ENCODE measurements at places on chromosomes 6 and 20.

DNA sequence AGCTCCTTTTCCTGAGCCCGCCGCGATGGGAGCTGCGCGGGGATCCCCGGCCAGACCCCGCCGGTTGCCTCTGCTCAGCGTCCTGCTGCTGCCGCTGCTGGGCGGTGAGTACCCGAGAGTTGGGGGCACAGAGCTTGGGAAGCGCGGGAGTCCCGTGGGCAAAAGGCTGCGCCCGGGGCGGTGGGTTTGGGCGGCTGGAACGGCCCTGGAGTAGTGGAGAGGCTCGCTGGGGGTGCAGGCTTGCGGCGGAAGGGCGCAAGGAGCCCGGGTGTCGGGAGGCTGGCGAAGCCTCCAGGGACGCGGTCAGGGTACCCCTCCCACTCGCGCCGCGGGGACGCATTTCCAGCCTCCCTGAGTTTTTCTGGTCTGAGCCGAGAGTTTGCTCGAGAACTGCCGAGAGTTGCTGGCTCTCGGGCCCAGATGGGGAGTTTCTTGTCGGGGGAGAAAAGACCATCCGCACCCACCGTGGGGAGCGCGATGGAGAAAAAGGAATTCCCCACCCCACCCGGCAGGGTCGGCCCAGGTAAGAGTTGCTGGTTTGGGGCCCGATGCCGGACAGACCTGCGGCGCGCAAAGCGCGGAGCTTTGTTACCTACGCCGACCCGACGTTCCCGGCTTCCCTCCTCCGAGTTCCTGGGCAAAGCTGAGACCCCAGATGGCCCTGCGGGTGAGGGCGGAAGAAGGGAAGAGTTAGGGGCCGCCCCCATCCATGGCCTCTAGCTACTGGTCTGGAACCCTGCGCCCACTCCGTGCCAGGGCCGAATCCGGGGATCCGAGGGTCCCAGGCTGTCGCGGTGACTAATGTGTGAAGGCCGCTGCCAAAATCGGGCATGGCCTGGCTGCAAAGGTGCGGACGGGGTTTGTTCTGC, 584 bp downstream of the PTK7 start:
- DNase-seq = no peak

GRCh38 chr6:135196739-135197510, 15.8 kb downstream of the MYB start:
- no peak for DNase-seq

GRCh38 chr6:52144196-52145076, 41.7 kb upstream of the IL17A start:
- DNase-seq = no peak

- DNase-seq = no peak
These were observed 83.2 kb upstream of the PAX1 start for GRCh38 chr20:21622097-21622857.

DNA sequence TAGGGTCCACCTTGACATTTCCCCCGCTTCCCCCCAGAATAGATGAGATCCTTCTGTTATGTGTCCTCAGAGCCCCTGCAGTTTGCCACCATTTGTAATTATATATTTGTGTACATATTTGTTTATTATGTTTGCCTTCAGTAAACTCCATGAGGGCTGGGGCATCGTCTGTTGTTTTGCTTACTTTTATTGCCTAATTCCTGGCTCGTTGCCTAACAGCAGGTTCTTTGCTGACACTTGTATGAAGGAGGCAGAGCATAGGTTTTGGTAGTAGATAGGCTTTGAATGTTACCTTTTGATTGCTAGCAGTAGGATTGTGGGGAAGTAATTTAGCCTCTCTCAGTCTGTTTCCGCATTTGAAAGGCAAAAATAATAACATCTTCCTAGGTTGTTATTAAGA, 9.9 kb downstream of the MAP3K4 start:
- DNase-seq = no peak

DNA sequence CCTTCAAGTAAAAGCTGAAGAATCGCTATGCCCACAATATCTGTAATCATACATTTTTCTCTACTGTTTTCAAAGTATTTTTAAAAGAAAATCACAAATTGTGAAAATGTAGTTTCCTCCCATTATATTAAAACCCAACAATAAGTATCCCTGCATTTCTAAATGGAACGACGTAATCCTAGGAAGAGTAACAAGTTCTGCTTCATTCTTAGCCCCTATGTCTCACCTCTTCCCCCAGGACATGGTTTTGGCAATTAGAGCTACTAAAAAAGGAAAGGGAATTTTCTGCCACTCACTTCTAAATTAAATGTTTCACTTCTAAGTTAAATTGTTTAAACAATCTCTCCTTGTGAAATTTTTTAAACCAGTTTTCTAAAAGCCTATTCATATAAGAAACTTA, 47.4 kb downstream of the TBPL1 start:
- no peak for DNase-seq

GRCh38 chr6:141764388-141764787, 368.3 kb upstream of the GJE1 start:
- DNase-seq = no peak

GRCh38 chr6:150008588-150008987, 16.7 kb downstream of the RAET1L start:
- DNase-seq = no peak

- DNase-seq = no peak
These were observed 1.7 kb upstream of the MYO6 start for GRCh38 chr6:75747152-75747992.

GRCh38 chr6:54285595-54285994, 22.6 kb upstream of the TINAG start:
- DNase-seq = no peak

DNA sequence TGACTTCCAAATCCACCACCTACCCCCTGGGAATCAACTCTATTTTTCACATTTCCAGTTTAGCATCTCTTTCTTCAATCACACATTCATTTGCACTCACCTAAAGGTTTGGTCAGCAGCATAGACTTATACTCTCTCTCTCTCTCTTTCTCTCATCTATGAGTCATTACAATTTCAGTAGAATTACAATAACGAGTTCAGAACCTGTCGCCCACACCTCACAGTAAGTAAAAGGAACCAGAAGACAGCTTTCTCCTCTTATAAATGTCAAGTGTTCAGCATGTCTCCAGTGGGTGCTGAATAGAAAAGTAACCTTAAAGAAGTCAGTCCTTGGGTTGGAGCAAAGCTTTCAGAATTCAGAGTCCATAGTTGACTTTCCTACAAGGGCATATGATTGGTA, 1.1 kb upstream of the PHACTR1 start:
- no peak for DNase-seq

DNA sequence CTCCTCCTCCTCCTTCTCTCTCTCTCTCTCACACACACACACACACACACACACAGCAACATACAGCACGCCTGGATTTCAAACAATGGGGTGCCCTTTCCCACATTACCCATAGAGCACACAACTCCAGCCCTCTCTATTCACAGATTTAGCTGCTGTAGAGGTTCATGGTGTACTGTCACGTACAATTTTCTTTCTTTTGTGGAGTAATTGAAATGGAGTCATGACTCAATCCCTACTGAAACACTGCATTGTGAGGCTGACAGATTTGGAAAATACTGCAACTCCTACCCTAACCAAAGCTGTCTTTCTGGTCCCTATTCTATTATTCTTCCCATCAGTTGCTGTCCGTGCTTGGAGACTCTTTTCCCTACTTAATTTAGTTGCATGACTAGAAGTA, 166.9 kb downstream of the EDN1 start:
- no peak for DNase-seq

- DNase-seq = no peak
These were observed 365.4 kb downstream of the TFAP2B start for GRCh38 chr6:51184046-51184445.

DNA sequence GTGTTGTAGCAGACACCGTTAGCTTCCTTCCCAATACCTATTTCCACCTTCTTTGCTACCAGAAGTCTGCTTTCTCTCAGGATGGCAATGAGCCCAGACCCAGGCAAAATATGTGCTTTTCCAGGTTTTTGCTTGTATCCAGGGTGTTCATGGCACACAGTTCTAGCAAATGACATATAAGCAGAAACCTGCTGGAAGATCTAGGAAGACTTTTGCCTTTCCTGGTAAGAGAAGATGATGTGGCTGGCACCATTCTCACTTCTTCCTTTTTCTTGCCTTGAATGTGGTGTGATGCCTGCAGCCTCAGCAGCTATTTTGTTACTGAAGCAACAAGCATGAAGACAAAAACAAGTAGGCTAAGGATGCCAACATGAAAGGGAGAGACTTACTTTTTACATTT, 19.2 kb upstream of the TBC1D22B start:
- no peak for DNase-seq

DNA sequence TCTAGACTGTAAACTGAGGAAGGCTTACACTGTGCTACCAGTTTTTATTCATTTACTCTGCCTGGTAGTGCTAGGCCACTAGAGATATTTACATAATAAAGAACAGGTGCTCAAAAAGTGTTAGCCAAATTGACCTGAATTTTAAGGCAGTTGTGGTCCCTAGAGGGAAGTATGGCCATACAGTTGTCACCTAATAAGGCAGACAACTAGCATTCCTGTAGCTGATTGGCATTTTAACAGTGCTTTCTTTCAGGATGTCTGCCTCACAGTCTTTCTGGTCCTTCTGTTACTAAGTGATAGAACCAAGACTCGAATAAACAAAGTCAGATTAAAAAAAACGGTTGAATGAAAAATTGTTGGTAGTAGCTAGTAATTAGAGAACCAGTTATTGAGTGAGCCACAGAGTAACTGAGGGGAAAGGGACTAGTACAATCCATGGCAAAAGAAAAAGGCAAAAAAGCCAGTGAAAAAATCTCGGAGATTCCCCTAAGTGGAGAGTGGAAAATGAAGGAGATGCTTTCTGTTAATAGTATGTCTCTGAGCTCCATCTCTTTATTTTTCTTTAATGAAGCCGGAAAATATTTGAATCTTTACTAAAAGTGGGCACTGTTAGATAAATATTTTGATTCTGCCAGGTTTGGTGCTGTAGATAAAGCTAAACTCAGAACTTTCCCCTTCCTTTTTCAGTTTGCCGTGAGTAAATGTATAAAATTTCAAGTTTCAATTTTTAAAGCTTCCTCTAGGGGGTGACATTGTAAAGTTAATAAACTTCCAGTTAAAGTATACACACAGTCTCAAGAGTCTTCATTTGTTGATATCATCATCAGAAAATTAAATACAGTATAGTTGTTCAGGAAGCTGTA, 9.1 kb downstream of the VTA1 start:
- DNase-seq = peak; percentile 44

DNA sequence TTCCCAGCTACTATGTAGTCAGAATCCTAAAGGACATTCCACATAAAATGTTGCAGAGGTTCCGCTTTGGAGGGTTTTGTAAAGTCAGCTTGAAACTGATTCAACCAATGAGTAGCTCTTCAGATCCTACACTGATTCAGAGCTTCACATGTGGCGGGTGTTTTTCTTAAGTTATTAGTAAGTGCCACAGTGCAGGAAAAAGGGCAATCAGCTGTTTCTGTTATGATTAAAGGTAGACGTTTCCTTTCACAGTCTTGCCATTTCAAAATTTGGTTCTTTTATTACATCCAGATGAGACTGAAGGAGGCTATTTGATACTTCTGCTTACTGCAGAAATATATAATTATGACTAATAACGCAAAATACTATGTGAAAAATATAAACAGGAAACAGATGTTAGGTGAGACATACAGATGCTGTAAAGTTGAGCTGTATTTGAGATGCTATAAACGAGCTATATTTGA, 443.9 kb downstream of the CDKAL1 start:
- DNase-seq = no peak

GRCh38 chr6:128259029-128259724, 261.2 kb downstream of the PTPRK start:
- peak; percentile 33 for DNase-seq

DNA sequence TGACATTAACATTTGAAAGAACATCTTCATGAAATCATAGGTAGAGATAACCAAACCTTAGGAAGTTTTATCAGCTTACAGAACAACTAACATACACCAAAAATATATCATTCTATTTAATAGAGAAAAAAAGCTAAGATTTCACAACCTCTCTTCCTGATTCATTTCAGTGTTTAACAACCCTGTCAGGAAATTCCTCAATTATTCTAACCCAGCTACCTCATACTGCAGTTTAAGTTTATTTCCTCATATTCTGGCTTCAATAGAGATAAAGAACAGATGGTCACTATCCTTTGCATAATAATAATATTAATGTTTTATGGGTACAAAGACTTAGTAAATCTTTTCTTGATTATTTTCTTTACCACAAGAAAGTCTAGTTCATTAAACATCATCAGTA, 112.9 kb upstream of the HSF2 start:
- no peak for DNase-seq

- DNase-seq = no peak
These were observed 2.4 kb upstream of the ZMYND8 start for GRCh38 chr20:47358672-47359529.

GRCh38 chr6:167912494-167912893, 85.0 kb upstream of the KIF25 start:
- DNase-seq = no peak

- DNase-seq = no peak
These were observed 168.6 kb downstream of the NFATC2 start for GRCh38 chr20:51373713-51374455.

DNA sequence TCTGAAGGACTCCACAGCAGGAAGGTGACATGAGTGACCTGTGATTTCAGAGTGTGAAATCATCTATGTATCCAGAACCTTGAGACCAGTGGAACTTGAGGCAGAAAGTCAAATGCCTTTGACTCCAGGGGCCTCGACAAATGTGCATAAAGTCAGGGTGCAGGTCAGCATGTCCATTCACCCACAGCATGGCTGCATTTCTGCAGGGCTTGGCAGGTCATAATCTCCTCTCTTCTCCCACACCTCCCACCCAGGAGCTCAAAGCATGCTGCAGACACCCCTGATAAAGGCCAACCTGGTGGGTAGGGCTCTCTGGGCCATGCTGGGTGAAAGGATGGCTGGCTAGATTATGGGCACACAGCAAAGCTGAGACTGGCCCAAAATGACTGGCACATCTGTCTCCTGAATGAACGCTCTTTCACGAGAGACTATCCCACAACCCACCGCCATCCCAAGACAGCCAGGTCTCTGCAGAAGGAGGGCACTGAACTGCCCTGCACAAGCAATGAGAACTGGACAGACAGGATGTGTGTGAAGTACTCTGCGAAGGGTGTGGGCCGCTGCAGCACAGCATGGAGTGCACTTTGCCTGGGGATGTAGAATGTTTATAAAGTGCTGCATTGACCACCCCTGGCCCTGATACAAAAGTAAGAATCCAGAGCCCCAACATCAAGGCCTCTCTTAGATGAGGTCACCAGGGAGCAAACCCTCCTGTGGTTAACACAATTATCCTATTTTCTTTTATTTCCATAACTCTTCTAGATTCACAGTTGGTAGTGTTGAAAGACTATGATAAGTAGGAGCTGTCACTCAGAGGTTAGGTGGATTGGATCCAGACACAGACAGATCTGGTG, 78.2 kb upstream of the NXT1 start:
- no peak for DNase-seq

- no peak for DNase-seq
These were observed 170.6 kb upstream of the AGPAT4 start for GRCh38 chr6:161444464-161444863.

GRCh38 chr6:7538484-7538883, 3.0 kb upstream of the DSP start:
- DNase-seq = no peak

GRCh38 chr6:4491501-4492260, 284.5 kb upstream of the CDYL start:
- DNase-seq = no peak

Data from CD4-positive, alpha-beta T cell treated with Interleukin-10 for 1 hour (primary cell).